ENCODE measurements at places on chromosomes 16 and 17. TPM values are rescaled to one million over a fixed set of nuclear protein-coding genes. Genes with fewer than 3 reads are reported as not detected.

DNA sequence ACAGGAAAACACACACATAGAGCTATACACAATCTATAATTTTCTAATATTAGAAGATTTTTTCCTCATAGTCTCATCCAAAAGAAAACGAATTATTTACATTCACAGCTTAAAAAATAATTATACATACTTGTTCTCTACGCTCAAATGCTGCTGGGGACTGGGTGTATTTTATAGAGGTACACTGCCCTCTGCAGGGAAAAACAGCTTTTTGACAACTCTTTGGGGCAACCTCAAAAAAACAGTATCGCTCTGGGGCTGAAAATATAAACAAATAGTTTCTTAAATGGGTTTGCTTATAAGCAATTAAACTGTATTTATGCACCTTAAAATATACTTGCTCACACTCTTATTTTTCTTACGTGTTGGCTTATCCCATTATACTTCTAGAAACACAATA, 261.8 kb upstream of the PSMD7 start:
- H3K4me1 ChIP-seq = no peaks in the 10 kb centered on the region
- no peaks in the 10 kb centered on the region for H3K36me3 ChIP-seq
- DNase-seq = no peak
- no peak overlapping the region for H3K4me3 ChIP-seq

- no peaks in the 10 kb centered on the region for H3K36me3 ChIP-seq
- no peak for DNase-seq
- H3K27ac ChIP-seq = no peak overlapping the region
- no peaks in the 10 kb centered on the region for H3K4me1 ChIP-seq
Measured at GRCh38 chr17:49589577-49589927, 13.9 kb downstream of the NXPH3 start.

The TMEM204 gene
- total RNA-seq = 17.2 TPM

- H3K36me3 ChIP-seq = no peaks in the 10 kb centered on the region
- no peak overlapping the region for H3K27ac ChIP-seq
- no peak for DNase-seq
- no peaks in the 10 kb centered on the region for H3K4me1 ChIP-seq
- H3K4me3 ChIP-seq = no peak overlapping the region
- H3K27me3 ChIP-seq = peaks cover 26% of the 10 kb centered on the region
Measured at GRCh38 chr16:66357523-66357928, 9.0 kb upstream of the CDH5 start.

The KCTD19 gene
- 0.87 TPM for total RNA-seq

- no peak for DNase-seq
- H3K4me3 ChIP-seq = no peak overlapping the region
- H3K36me3 ChIP-seq = no peaks in the 10 kb centered on the region
- no peaks in the 10 kb centered on the region for H3K4me1 ChIP-seq
Measured at GRCh38 chr16:89187032-89187769, 13.1 kb downstream of the SLC22A31 start.

The CCDC102A gene
- 6.3 TPM for total RNA-seq

The KRTAP2-1 gene
- not detected for total RNA-seq

GRCh38 chr17:2388683-2389055, 12.2 kb downstream of the MNT start:
- peak overlapping the region; percentile 2 for H3K27ac ChIP-seq
- peaks cover 23% of the 10 kb centered on the region for H3K4me1 ChIP-seq
- H3K27me3 ChIP-seq = no peaks in the 10 kb centered on the region
- H3K36me3 ChIP-seq = peaks cover 40% of the 10 kb centered on the region

DNA sequence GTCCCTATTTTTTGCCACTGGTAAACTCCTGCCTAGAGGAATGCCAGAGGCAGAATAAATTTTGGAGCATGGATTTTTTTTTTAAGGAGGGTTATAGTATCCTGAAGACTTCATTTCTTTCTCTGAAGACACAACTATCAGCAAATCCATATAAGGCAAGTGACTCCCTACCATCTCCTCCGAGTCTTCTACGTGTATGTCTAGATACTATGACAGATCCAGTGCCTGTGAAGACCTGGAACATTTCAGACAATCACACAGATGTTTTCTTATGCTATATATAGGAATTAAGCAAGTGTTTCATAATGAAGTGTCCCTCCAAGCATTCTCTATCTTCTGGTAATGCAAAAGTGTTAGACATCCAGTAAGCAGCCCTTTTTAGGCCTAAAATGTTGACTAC, 255.5 kb upstream of the TBX2 start:
- no peak overlapping the region for H3K4me3 ChIP-seq
- no peak overlapping the region for H3K27ac ChIP-seq
- no peaks in the 10 kb centered on the region for H3K36me3 ChIP-seq
- no peak for DNase-seq
- H3K4me1 ChIP-seq = peaks cover 25% of the 10 kb centered on the region

The TNFRSF13B gene
- not detected for total RNA-seq

GRCh38 chr16:7381671-7382070, 49.0 kb downstream of the RBFOX1 start:
- no peak for DNase-seq
- no peaks in the 10 kb centered on the region for H3K36me3 ChIP-seq
- no peak overlapping the region for H3K27ac ChIP-seq
- H3K27me3 ChIP-seq = no peaks in the 10 kb centered on the region

The KRT27 gene
- total RNA-seq = not detected

- H3K4me3 ChIP-seq = no peak overlapping the region
- H3K4me1 ChIP-seq = no peaks in the 10 kb centered on the region
- H3K27ac ChIP-seq = no peak overlapping the region
Measured at GRCh38 chr17:17363638-17364337, 60.6 kb downstream of the NT5M start.

DNA sequence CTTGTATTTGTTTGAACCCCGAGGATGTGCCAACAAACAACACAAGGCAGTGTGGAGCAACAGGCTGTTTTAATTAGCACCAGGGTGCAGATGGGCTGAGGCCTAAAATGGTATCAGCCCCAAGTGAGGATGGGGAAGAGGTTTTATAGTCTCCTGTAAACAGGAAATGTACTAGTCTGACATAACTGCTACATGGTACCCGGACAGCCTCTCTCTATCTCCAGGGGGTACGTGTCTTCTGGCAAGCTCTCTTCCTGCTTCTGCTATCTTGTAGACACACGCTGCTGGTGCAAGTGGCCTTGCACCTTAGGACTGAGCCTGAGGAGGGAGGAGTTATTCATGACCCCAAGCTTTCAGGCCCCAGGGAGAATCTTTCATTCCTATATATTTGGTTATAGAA, 2451.0 kb downstream of the TP53TG3F start:
- no peaks in the 10 kb centered on the region for H3K36me3 ChIP-seq
- no peaks in the 10 kb centered on the region for H3K27me3 ChIP-seq
- no peak for DNase-seq
- H3K4me3 ChIP-seq = no peak overlapping the region
- H3K27ac ChIP-seq = no peak overlapping the region
- H3K4me1 ChIP-seq = no peaks in the 10 kb centered on the region

DNA sequence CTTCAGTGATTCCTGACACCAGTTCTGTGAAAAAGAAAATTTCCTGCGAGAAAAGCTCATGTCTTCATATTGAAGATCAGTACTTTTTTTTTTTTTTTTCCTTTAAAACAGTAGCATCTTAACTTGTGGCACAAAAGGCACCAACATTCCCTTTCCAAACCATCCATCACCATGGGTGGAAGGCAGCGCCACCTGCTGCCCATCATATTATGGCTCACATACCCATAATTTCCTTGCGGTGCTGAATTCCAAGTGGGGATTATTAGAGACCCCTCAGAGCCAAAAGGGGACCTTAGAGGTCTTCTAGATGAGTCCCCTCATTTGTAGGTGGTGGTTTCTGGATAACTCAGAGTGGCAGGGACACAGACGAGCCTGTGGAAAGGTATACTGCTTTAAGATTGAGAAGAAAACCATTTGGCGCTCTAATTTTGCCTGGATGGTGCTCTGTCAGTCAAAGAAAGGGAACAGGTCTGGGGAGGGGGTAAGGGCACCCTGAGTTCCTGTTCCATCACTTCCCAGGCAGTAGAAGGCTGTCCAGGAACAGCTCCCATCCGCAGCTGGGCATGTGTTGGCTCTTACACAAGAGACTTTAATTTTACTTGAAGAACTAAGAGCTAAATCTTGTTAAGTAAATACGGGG, 7.9 kb upstream of the SOST start:
- DNase-seq = no peak
- no peak overlapping the region for H3K27ac ChIP-seq
- no peak overlapping the region for H3K4me3 ChIP-seq
- no peaks in the 10 kb centered on the region for H3K36me3 ChIP-seq
- no peaks in the 10 kb centered on the region for H3K27me3 ChIP-seq
- no peaks in the 10 kb centered on the region for H3K4me1 ChIP-seq

DNA sequence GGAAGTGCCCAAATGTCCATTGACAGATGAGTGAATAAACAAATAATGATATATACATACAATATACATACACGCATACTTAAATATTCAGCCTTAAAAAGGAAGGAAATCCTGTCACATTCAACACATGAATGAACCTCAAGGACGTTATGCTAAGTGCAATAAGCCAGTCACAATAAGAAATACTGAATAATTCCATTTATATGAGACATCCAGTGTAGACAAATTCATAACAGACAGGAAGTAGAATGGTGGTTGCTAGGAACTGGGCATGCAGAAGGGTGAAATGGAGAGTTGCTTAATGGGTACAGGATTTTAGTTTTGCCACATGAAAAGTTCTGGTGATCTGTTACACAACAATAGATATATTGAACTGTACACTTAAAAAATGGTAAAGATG, 8.8 kb upstream of the ITGB4 start:
- H3K27me3 ChIP-seq = peaks cover 4% of the 10 kb centered on the region
- no peaks in the 10 kb centered on the region for H3K4me1 ChIP-seq
- DNase-seq = no peak
- peaks cover 5% of the 10 kb centered on the region for H3K36me3 ChIP-seq

The PRSS53 gene
- 5.1 TPM for total RNA-seq

- no peaks in the 10 kb centered on the region for H3K27me3 ChIP-seq
- peak; percentile 6 for DNase-seq
- peaks cover 49% of the 10 kb centered on the region for H3K4me1 ChIP-seq
Measured at GRCh38 chr17:68248891-68249290, 1.0 kb downstream of the AMZ2 start.

The TBCD gene
- total RNA-seq = 120 TPM

GRCh38 chr17:50127697-50128361, 2.1 kb downstream of the SAMD14 start:
- peaks cover 34% of the 10 kb centered on the region for H3K27me3 ChIP-seq
- no peak overlapping the region for H3K4me3 ChIP-seq
- peaks cover 21% of the 10 kb centered on the region for H3K36me3 ChIP-seq
- DNase-seq = no peak
- H3K27ac ChIP-seq = no peak overlapping the region

The SPATA22 gene
- total RNA-seq = not detected

DNA sequence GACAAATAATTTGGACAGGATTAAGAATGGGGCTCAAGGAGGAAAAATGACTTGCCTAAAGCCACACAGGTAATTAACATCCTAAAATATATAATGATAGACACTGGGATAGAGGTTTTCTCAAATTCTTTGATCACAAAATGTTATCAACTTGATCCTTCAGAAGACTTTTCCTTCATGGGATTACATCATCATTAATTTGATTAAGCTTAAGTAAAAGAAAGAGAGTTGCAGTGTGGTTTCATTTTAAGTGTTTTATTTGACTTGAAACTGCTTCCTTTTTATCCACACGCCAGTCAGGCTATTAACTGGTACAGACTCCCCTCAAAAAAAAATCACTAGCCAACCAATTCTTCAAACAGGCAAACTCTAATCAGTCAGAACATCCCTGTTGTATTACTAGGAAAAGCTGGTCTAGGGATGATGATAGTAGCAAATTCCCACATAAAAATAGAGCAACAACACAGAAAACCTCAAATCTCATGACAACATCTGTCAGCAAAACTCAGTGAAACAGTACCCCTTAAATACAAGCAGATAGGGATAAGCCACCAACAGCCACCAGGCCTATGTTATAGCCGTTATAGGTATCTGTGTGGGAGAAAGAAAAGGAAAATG, 32.5 kb downstream of the AKAP10 start:
- peak overlapping the region; percentile 4 for H3K27ac ChIP-seq
- H3K36me3 ChIP-seq = peaks cover 56% of the 10 kb centered on the region
- H3K27me3 ChIP-seq = no peaks in the 10 kb centered on the region

The GINS3 gene
- 22.2 TPM for total RNA-seq

DNA sequence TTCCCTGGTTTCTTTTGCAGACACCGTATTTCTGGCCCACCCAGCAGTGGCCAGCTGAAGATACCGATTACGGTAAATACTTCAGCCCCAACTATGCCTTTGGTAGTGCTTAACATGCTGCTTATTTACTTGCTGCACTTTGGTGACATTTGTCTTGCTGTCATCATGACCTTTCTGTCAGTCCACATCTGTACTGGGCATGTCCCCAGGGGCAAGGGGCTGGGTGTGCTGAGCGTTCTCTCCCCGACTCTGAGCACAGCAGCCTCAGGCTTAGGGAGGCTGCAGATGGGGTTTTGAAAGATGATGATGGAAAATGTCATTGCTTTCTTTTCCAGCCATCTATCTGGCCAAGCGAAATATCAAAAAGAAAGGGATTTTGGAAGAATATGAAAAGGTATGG, 23.3 kb downstream of the RGS9 start:
- no peak overlapping the region for H3K27ac ChIP-seq
- no peak overlapping the region for H3K4me3 ChIP-seq
- H3K36me3 ChIP-seq = peaks cover 37% of the 10 kb centered on the region

GRCh38 chr16:81885976-81886586, 107.0 kb downstream of the PLCG2 start:
- DNase-seq = no peak
- no peaks in the 10 kb centered on the region for H3K36me3 ChIP-seq
- no peak overlapping the region for H3K4me3 ChIP-seq
- H3K4me1 ChIP-seq = peaks cover 1% of the 10 kb centered on the region

DNA sequence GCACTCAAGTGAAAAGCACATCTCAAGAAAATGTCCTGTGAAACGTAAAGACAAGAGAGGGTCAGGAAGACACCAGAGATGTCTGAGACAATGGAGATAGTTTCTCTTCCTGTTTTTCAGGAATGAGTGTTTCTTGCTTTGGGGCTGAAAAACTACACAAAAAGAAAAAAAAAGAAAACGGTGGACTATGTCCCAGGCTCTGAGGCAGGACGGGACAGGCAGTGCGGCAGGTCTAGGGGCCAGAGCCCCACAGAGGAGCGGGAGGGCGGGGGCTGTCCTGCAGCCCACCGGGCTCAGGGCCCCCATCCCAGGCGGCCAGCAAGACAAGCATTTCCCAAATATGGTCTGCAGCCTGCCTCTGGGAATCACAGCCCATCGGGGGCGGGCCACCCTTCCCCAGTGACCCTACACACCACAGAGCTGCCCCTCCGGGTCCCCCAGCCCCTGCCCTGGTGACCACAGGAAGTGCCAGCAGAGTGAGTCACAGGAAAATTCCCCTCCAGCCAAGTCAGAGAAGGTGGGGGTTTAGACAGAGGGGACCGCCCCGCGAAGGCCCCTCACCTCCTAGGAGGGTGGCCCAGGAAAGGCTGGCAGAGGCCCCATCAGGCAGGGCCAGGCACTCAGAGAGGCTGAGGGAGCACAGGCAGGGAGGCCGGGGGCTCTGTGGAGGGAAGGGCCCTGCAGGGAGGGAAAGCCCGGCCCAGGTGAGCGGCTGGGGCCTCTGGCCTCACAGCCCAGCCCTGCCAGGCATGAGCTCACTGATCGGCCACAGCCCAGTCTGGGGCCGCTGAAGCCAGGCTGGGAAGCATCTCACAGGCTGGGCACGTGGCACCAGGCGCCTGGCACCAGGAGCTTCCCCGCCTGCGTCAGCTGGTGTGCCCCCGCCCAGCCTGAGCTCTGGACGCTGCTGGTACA, 6.3 kb downstream of the BCAR1 start:
- H3K4me3 ChIP-seq = no peak overlapping the region
- no peaks in the 10 kb centered on the region for H3K4me1 ChIP-seq
- peaks cover 25% of the 10 kb centered on the region for H3K27me3 ChIP-seq
- no peak overlapping the region for H3K27ac ChIP-seq
- no peaks in the 10 kb centered on the region for H3K36me3 ChIP-seq
- DNase-seq = no peak
